ENCODE measurements at places on chromosomes 11 and 22.

DNA sequence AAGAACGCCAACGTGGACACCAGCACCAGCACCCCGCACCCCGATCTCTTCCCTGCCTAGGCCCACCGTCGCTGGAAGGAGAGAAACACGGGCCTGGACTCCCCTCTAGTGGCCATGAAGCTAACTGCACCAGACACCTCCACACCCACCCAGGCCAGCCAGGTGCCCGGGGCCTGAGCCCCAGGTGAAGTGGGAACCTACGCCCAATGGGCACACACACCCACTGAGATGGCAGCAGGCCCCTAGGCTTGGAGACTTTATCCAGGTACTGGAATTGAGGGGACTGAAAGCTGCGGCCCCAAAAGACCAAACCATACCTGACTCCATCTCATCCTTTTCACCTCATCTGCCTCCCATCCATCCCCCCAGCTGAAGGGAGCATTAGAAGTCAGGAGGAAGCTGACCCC lies 81.0 kb downstream of the BUD13 start:
- DNase-seq: no peak

DNA sequence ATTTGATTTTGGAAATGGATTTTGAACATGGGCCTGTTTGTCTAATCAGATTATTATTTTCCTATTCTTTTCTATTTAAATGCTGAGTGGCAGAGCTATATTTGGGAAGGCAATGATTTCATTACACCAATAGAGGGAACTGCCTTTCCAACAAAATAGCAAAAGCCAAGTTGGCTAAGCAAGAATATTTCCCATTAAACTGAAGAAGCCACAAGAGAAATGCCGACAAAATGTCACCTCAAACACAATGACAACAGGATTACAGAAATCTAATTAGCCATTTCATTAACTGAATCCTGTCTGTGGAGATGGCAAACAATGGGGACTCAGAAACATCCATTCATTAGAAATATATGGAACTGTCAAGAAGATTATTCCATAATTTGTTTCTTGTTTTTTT lies 1593.1 kb upstream of the RAG2 start:
- DNase-seq: no peak

GRCh38 chr22:23061471-23062280 lies 8.6 kb upstream of the GNAZ start:
- DNase-seq: no peak

- no peak for DNase-seq
Measured at GRCh38 chr11:128279866-128280265, 307.5 kb downstream of the ETS1 start.

DNA sequence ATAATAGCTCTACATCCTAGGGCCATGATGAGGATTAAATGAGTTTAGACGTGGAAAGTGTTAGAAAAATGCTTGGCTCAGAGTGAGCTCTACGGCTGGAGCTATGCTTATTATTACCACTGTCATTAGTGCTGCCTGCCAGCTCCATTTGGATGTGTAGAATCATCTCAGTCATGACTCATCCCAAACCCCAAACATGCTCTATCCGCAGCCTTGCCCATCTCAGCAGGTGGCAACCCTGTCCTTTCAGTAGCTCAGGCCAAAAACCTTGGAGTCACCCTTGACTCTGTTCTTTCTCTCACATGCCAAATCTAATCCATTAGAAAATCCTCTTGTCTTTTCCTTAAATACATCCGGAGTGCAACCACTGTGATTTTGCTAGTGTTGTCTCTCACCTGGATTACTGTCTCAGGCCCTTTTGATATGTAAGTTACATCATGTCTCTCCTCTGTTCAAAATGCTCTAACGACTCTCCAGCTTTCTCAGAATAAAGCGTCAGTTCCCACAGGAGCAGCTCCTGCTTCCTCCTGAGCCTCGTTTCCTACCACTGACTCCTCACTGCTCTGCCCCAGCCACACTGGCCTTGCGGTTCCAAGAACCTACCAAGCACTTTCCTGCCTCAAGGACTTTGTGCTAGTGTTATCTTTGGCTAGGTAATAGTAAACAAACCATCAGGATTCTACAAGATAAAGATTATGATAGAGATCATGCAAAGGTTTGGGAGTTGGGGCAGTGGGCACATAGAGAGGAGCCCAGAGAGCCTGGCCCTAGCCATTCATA lies 10.5 kb upstream of the CHRM1 start:
- DNase-seq: no peak

DNA sequence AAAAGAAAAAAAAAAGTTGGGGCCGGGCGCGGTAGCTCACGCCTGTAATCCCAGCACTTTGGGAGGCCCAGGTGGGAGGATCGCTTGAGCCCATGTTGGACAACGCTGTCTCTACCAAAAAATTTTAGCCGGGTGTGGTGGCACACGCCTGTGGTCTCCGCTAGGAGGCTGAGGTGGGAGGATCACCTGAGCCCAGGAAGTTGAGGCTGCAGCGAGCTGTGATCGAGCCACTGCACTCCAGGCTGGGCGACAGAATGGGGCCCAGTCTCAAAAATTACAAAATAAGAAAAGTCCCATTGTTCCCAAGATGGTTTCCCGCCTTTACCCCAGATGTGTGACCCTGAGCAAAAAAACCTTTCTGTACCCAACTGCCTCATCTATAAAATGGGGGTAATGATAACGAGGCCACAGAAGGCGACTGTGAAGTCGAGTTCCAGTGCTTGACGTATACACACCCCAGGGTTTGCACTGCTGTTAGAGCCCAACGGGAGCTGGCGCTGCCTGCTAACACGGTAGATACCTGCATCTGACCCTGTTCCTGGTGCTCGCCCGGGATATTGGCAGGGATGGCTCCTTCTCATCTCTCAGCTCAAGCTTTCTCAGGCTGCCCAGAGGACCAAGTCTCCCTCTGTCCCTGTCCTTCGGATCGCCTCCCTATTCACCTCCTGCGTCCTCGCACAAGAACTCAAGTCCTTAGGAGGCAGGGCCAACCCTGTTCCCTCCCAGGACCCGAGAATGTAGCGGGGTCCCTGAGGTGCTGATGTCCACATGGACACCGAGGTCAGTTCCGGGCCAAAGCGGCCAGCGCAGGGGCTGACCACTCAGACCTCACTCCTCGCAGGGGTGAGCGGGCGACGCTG lies 1.1 kb upstream of the RPLP2 start:
- no peak for DNase-seq

GRCh38 chr11:14554959-14555358 lies 34.8 kb upstream of the PSMA1 start:
- DNase-seq: no peak

- DNase-seq: no peak
Measured at GRCh38 chr22:48836673-48837340, 990.9 kb downstream of the BRD1 start.

GRCh38 chr11:121429556-121429955 lies 22.6 kb upstream of the SORL1 start:
- no peak for DNase-seq

DNA sequence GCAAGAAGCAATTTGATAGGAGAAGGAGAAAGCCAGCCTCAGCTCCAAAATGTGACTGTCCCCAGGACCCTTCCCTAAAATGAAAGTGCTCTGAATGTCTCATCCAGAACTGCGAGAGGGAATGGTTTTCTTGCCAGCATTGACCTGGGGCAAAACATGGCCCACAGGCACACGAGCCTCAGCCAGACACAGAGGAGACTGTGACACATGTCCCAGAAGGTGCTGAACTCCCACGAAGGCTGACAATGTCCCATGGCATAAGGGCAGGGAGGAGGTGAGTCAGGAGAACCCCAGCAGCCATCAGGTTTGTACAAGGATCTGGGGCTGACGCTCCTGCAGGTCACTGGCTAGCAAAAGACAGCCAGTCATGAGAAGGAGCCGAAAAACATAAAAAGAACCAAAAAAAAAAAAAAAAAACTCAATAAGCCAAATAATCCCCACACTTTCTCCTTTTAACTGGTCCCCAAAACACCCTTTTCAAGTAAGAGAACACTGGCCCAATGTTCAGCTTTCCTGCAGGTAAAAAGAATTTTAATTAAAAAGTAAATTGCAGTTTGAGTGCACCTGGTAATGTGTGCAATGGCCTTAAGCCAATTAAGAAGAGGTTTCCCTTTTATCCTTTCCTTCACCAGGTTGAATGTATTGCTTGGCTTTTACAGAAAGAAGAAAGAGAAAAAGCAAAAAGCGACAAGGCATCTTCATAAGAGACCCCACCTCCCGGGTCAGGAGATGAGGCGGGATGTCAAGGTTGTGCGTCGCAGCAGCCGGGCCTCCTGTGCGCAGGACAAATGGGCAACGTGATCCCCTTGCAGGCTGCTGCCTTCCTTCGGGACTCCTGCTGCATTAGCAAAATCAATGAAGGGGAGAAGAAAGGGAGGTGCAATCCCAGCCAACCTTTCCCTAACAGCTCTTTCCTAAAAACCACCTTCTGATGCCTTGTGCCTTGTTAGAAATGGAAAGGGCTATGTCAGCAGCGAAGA lies 43.6 kb downstream of the GALNT18 start:
- DNase-seq: no peak

- no peak for DNase-seq
Measured at GRCh38 chr11:31809857-31810778, 1.0 kb downstream of the PAX6 start.

GRCh38 chr11:18522388-18522787 lies 4.4 kb downstream of the TSG101 start:
- no peak for DNase-seq

DNA sequence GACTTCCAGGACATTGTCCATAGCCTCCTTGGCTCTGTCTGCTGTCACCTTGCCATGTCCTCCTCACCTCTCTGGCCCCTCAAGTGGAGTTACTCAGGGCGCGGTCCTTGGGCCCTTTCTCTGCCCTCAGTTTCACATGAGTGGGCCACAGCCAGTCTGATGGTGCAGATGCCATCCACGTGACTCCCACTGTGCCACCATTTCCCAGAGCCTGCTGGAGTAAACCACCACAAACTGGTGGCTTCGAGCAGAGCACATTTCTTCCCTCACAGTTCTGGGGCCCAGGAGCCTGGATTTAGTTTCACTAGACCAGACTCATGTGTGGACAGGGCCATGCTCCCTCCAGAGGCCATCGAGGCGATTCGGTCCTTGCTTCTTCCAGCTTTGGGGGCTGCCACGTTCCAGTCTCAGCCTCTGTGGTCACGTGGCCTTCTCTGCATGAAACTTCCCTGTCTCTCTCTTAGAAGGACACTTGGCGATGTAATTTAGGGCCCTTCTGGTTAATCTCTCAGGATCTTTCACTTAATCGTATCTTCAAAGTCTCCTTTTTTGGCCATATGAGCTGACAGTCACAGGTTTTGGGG lies 14.6 kb downstream of the SMARCB1 start:
- no peak for DNase-seq

DNA sequence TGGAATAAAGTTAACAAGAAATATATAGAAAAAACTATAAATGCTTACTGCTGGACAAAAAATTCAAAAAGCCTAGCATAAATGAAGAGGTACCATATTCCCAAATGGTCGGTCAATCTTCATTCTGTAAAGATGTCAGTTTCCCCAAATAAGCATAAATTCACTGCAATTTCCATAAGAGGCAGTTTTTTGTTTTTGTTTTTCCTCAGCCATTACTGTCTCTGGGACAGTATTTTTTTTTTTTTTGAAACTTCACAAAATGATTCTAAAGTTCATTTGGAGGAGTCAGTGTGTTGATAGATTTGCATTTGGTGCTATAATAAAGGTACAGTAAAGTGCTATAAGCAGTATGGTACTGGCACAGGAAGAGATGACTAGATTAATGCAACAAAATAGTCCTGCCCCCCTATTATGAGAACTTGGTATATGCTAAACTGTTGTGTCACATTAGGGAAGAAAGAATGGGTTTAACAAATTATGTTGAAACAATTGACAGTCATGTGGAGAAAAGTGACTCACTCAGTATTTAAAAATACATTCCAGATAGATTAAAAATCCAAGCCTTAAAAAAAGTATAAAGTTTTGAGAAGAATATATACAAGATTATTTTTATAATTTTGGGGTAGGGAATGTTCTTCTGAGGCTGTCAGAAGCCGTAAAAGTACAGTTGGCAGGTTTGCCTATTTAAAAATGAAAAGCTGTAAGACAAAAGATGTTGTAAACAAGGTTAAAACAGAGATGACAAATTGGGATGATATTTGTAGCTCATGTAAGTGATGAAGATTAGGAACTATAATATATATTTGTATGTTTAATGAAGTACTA lies 2.6 kb upstream of the FTH1 start:
- no peak for DNase-seq

GRCh38 chr11:17150521-17150920 lies 57.3 kb downstream of the PIK3C2A start:
- DNase-seq: no peak

DNA sequence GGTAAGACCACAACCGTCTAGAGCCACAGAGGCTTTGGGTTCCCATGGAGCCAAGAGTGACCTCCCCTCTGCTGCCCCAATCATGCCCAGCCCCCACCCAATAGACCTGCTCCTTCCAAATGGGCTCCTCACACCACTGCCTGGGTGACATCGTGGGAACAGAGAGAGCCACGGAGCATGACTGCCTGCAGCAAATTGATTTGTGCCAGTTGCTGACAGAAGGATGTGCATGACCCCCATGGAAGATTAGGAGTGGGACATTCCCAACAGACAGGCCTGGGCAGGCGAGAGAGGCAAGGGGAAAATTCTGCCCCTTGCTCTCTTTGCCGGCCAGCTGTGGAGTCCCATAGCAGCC lies 88.5 kb downstream of the TENM4 start:
- no peak for DNase-seq

DNA sequence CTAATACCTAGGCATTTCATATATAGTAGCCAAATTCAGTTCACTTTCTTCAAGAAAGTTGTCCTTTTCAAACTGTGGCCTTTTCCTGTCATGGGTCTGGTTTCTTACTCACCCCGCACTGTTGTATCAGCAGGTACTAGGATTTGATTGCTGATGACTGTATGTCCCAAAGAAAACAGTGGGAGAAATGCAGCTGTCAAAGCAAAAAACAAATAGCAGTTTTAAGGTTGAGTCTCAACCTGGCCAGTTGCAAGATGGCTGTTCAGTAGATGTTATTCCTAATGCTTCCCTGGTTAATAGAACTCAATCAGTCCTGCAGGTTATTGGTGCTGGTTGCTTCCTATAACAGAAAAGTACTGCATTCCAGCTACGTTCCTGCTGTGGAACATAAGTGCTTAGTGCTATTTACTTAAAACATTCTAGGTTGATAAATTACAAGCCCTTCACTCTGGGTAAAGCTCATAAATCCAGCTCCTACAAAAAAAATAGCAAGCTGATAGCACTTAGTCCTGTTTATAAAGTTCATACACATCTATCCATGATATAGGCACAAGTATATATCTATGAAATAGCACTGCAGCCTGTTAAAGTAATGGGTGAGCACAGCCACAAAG lies 26.6 kb downstream of the NF2 start:
- no peak for DNase-seq

DNA sequence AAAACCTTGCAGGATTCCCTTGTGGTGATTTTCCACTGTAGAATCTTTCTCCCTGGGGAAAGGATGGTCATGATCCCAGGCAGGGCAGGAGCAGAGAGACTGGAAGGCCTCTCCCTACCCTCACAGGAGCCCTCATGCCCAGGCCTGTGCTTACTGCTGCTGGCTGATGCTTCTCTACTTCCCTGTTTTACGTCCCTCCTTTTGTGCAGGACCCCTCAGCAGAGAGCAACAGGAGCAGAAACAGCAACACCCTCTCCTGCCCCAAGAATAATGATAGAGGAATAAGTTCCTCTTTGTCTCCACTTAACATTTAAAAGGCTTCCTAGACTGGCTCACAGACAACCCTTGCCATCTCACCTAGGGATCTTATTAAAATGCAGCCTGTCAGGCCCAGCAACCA lies 3.6 kb downstream of the ISX start:
- DNase-seq: no peak

GRCh38 chr11:78753297-78753696 lies 178.6 kb upstream of the NARS2 start:
- no peak for DNase-seq
